ENCODE measurements at places on chromosomes 1 and 21.

DNA sequence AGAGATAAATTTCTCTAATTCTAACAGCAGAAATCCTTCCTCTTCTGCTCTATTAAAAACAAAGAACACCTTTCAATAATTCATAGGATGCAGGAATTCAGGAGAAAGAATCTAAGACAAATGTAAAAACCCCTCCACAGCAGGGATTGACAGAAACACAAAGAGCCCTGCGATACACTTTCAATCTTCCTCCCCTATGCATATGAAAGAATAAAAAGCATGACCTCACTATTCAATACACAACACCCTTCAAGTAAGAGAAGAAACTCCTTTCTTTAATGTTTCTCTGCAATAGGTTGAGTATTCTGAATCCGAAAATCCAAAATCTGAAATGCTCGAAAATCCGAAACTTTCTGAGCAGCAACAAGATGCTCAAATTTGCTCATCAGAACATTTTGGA lies 17.1 kb downstream of the SRSF4 start:
- no peak for DNase-seq

DNA sequence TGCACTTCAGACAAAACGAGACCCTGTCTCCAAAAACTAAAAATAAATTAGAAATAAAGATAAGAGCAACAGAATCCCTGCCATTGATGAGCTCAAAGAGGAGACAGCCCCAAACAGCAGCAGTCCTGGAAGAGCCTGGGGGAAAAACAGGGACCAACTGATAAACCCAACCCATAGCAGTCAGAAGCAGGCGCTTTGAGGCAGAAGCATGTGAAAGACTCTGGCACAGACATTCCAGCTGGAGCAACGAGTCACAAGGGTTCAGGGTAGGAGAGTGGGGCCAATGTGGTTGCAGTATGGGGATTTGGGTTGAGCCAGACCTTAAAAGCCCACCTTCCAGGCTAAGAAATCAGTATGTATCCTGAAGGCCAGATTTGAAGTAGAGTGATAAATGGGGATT lies 78.5 kb downstream of the MPZL1 start:
- DNase-seq = no peak

GRCh38 chr1:246216906-246217305 lies 290.2 kb downstream of the SMYD3 start:
- no peak for DNase-seq

DNA sequence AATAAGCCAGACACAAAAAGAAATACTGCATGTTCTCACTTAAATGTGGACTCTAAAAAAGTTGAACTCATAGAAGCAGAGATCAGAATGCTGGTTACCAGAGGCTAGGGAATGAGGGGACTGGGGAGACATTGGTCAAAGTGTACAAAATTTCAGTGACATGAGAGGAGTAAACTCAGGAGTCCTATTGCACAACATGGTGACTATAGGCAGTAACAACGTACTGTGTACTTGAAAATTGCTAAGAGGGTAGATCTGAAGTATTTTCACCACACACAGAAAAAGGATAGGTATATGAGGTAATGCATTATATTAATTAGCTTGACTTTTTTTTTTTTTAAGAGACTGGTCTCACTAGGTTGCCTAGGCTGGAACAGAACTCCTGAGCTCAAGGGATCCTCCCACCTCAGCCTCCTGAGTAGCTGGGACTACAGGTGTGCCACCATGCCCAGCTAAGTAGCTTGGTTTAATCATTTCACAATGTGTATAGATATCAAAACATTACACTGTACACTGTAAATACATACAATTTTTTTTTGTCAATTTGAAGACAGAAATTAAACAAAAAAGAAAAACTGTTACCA lies 7.4 kb downstream of the ZNF496 start:
- no peak for DNase-seq

DNA sequence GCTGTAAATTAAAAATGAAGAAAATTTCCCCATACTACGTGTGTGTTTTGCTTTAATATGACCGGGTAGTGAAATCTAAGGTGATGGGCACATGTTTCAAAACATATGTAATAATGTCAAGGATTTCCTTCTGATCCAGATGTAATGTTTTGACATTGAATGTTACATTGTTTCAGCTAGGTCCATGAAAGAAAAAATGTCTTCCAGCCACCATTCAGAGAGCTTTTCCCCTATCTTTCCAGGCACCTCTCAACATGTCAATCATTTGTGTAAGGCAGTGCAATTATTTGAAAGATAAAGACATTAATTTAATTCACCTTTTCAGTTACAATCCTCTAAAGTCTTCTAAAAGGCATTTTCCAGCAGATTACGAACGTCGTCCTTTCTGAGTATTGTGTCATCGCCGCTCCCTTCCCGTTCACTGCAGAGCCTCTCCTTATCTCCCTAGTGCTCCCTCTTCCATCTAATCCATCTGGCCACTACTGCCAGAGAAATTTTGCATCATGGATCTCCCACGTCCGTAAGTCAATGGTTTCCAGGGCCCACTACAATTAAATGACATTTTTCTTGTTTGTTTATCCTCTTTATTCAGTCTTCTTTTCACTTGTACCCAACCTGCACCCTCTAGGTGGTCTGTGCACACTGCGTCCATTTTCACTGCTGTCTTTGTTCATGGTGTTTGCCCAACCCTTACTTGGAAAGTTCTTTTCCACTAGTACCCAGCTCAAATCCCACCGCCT lies 1.3 kb upstream of the VAMP3 start:
- no peak for DNase-seq

DNA sequence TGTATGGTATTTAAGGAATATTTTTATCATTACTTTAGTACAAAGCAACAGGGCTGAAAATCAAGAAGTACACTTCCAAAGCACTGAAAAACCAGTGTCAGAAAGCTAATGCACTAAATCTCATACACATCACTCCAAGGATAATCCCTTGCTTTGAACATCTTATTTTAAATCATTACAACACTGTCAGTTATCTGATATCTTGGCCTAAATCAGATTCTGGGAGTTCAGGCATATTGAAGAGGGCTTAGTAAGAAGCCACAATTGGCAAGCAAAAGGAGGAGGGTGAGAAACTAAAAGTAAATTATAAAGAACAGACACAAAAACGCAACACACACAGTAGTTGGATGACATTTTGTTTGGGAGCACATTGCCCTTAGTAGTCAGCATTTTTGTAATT lies 448.4 kb downstream of the PCP4 start:
- DNase-seq = no peak

- no peak for DNase-seq
These were observed 147.7 kb upstream of the CACNA1E start for GRCh38 chr1:181335631-181336030.

DNA sequence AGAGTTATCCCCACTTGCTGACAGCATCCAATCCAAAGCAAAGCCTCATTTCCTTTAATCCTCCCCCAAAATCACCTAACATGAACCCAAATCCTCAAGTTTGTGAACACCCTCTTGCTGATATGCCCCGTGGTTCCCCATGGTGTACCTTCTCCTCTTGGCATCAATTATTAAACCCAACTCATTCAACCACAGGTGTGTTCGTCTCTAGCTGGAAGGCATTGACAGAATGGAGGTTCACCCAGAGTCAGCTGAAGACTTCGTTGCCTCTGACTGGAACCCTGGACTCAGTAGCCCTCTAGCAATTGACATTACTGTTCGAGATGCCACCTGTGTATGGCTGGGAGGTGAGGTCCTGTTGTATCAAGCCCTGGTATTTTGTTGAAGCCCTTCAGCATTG lies 22.8 kb downstream of the SLC30A10 start:
- no peak for DNase-seq

GRCh38 chr1:58964428-58964827 lies 180.6 kb upstream of the JUN start:
- no peak for DNase-seq

- peak; percentile 94 for DNase-seq
These were observed 444 bp upstream of the HDGF start for GRCh38 chr1:156751757-156752481.

DNA sequence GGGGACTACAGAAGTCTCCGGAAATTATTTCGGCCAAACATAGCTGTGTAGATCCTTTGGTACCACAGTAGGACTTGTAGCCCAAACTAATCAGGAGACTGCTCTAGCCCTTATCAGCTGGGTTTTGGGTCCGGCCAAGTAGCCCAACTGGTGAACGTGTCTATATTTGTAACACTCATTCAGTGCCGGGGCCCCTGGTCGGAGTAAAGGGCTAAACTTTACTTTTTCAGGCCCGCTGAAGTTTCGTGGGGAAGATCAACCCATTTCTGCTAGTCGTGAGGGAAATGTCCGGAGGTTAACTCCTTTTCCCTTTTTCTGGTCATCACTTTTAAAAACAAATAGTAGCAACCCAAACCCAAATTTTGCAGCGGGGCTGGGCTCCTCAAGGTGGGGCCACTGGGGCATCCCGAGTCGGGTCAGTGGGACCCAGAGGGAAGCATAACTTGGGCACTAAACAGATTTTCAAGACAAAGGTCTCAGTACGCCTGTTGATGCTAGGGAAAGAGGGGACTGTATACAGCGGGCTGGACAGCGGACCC lies 1.7 kb downstream of the LHX9 start:
- no peak for DNase-seq

DNA sequence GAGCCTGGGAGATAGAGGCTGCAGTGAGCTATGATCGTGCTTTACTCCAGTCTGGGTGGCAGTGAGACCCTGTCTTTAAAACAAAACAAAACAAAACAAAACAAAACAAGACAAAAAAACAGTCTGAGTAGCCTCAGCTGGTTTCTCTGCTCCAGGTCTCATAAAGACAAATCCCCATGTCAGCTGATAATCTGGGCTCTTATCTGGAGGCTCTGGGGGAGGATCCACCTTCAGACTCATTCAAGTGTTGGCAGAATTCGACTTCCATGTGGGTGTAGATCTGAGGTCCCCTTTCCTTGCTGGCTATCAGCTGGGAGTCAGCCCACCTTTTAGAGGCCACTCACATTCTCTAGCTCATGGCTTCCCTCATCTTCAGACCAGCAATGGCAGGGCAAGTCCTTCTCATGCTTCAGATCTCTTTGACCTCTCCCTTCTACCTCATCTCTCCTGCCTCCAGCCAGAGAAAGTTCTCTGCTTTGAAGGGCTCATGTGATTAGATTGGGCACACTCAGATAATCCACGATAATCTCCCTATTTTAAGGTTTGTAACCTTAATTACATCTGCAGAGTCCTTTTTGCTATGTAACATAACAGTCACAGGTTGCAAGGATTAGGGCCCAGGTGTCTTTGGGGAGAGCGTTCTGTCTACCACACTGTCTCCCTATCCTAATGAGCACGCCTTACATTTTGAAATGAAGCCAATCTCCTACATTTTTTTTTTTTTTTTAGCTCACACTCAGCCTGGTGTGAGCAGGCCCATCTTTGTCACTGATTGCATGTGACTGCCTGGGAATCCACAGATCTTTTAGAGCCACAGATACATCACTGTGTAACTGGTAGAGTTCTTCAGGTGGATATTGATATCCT lies 7.5 kb upstream of the PYCR2 start:
- no peak for DNase-seq

- no peak for DNase-seq
These were observed 36.4 kb upstream of the BCL9 start for GRCh38 chr1:147504801-147505311.

GRCh38 chr1:166272851-166273250 lies 106.0 kb upstream of the FAM78B start:
- no peak for DNase-seq

DNA sequence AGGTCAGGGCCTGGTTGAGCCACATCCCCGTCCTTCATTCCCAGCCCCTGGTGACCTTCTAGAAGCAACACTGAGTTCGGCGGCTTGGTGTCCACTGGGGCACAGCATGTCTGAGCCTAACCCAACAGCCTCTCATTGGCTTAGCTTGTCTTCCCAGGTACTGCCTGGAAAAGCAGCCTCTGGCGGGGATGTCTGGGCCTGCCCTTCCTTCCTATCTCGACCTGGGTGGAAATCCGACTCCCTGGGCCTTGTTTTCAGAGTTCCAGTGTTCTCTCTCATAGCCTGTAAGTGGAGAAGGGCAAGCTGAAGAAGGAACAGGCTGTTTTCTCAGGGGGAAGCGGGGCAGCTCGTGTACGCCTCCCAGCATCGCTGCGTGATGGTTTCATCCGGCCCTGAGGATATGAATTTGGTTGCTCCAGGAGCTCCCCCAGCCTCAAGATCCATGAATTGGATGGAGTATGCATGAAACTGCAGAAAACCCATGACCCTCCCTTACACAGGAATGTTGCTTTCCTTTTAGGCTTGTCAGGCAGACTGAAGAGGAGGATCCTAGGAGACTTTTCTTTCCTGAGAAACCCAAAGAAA lies 116.5 kb upstream of the IRF2BP2 start:
- no peak for DNase-seq

DNA sequence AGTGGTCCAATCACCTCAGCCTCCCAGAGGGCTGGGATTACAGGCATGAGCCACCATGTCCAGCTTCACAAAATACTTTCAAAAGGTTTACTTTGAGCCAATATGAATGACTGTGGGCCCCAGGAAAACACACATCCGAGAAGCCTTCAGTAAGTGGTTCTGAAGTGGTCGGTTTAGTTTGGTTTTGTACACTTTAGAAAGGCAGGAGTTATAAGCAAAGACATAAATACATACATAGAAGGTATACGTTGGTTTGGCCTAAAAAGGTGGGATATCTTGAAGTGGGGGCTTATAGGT lies 3.2 kb upstream of the MIB2 start:
- no peak for DNase-seq

DNA sequence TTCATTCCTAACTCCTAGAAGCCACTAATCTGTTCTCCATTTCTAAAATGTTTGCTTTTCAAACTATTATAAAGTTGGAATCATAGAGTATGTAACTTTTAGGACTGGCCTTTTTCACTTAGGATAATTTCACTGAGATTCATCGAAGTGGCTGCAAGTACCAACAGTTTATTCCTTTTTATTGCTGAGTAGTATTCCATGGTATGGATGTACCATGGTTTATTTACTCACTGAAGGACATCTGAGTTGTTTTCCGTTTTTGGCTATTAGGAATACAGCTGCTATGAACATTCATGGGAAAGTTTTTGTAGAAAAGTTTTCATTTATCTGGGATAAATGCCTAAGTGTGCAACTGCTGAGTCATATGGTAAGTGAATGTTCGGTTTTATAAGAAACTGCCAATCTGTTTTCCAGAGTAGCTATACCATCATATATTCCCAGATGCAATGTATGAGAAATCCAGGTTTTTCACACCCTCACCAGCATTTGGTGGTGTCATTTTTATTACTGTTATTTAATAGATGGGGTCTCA lies 66.3 kb downstream of the SLC27A3 start:
- DNase-seq = no peak

DNA sequence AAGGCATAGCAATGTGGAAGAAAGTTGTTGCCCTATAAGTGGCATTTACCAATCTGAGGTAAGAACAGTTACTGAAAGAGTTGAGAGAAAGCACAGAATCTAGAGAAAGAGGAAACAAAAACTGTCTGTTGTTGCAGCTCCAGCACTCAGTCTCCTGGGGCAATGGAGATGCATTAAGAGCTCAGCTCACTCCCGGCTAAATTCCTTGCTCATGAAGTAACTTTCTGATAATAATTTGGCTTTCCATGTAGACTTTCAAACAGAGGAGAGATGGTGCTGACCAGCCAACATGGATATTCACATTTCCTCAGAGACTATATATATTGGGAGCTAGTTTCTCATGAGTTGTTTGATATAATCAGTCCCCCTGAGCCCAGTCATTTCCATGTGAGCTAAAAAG lies 135.3 kb downstream of the GDAP2 start:
- DNase-seq = no peak

GRCh38 chr1:22625262-22625925 lies 11.0 kb upstream of the C1QA start:
- no peak for DNase-seq

All from nucleus accumbens (tissue), 56 donors.